ENCODE measurements at places on chromosomes 6 and 20.
A peak's percentile ranks its signal among the peaks of the same experiment; 100 is the strongest.

GRCh38 chr6:117615750-117616390 lies 13.6 kb upstream of the GOPC start:
- DNase-seq, result no peak

DNA sequence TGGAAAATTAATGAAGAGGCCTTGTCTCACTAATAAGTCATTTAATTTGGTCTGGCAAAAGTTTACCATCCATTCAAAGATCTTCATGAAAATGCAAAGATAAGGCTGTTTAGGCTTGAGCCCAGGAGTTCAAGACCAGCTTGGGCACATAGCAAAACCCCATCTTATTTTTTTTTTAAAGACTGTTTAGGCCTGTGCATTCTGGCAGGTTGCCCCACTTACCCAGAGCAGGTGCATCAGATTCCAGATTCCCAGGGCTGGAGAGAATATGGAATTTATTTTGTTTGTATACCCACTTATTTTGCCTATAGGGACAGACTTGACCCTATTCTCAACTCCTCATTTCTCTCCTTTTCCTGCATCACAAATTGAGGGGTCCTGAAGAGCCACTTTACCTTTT lies 5.7 kb downstream of the FOXO3 start:
- DNase-seq, result no peak

DNA sequence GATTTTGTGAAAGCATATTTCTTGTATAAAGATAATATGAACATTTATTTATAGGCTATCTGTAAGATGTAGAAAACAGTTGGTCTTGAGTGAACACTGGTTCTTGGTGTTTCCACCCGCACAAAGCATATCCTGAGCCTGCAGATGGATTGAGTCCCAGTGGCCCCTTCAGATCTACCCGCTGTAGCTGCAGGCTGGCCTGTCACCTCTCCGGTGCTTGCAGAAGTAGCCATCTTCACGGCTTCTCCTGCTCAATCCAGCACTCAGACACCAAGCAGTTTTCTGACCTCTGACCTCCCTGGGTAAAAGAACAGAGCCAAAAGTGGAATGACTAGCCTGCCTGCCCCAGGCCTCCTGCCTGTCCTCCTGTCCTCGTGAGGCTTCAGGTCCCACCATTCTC lies 22.7 kb downstream of the LYRM2 start:
- DNase-seq, result no peak

DNA sequence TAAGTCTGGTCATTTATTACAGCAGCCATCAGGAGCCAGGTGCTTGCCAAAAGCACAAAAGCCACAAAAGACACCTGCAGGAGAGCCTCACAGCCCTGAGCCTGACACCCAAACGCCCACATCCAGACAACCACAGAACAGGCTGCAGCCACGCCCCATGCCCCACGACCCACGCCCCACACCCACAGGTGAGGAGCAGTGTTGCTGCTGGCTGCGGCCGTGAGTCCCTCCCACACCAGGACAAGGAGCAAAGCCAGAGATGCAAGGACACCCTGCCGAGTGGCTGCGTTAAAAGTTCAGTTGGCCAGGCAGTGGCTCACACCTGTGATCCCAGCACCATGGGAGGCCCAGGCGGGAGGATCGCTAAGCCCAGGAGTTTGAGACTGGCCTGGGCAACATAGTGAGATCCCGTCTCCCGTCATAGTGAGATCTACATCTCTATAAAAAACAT lies 43.0 kb downstream of the SLC2A4RG start:
- no peak for DNase-seq

DNA sequence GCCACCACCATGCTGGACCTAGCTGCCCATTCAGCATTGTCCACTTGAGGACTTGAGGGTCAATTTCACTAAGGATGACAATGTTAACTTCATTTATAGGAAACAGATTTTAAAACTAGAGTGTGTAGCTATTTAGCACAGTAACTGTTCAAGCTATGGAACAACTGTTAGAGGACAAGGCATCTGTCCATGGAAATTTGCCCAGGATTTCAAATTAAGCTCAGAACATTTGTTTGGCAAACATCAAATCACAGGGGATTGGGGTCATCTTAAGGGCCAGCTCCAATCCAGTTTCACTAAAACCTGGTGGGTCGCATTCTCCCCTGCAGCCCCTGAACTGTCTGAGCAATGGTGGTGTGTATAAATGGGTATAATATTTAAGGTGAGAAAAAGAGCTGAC lies 35.1 kb downstream of the PM20D2 start:
- no peak for DNase-seq

DNA sequence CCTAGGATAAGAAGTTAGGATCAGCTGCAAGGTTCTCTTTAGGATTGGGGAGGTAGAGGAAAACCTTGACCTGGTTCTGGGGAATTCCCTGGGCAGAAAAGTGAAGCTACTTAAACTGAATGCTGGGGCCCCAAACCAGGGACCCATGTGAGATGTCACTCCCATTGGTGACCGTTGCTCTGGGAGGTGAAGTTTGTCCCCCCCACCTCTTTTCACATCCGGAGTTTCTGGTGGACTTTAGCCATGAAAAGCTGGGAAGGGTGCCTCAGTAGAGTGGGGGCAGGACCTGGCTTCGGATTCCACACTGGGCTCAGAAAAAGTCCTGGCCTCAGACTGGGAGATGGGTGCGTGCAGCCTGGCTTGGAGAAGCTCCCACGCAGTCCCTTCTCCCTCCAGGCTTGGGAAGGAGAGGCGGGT lies 13.2 kb downstream of the TJAP1 start:
- no peak for DNase-seq

DNA sequence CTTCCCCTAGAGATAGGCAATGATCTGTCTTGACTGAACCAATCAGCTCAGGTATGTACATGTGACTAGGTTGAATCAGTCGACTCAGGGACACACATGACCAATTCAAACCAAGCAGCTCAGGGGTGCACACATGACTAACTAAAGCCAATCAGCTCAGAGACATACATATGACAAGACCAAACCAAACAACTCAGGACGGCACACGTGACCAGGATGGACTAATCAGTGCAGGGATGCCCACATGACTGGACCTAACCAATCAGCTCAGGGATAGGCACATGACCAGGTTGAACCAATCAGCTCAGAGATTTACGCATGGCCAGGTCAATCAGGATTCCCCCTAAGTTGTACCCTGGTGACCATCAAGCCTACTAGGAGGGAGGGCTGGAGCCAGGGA lies 310.3 kb downstream of the CDH26 start:
- no peak for DNase-seq

DNA sequence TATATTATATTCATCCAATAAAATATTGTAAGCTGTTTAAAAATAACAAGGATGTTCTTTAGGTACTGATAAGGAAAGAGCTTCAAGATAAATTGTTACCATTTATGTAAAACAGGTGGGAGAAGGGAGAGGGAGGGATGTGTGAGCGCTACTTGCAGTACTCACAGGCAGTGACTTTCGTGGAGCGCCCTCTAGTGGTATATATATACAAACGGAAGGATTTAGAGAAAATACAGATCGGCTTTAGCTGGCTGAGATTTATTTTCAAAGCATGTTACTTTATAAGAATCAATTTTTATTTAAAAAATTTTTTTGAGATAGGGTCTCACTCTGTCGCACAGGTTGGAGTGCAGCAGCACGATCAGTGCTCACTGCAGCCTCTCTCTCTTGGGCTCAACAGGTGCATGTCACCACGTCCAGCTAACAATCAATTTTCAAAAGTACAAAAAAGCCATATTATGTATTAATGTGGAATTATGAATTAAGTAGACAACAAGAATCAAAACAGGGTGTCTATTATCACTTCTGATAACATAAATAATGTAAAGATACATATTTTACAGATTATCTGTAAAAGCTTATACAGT lies 3.3 kb upstream of the MOG start:
- DNase-seq, result peak; percentile 48

DNA sequence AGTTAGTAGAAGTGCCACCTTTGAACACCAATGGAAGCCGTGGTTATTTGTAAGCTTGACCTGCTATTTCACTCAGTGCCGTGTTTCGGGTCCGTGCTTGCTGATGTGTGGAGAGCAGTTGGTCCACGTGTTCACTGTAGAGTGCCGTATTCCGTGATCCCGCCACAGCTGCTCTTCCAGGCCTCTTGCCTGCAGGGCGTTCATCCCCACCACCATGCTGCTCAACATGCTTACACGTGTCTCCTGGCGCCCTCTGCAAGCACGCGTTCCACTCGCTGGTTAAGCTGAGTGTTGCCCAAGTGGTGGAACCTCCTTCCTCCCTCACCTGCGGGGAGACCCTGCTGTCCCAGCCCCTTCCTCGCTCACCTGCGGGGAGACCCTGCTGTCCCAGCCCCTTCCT lies 28.0 kb upstream of the DACT2 start:
- no peak for DNase-seq

DNA sequence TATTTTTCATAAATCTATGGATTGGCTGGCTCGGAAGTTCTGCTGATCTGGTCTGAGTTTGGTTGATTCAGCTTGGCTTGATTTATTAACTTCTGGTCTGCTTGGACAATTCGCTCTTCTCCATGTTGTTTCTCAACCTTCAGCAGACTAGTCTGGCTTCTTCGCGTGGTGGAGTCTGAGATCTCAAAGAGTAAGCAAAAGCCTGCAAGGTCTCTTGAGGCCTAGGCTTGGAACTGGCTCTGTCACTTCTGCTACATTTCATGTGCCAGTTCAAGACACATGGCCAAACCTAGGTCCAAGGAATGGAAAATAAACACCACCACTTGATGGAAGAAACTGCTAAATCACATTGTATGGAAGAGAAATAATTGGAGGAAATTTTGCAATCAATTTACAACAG lies 115.1 kb upstream of the JAG1 start:
- DNase-seq, result no peak

DNA sequence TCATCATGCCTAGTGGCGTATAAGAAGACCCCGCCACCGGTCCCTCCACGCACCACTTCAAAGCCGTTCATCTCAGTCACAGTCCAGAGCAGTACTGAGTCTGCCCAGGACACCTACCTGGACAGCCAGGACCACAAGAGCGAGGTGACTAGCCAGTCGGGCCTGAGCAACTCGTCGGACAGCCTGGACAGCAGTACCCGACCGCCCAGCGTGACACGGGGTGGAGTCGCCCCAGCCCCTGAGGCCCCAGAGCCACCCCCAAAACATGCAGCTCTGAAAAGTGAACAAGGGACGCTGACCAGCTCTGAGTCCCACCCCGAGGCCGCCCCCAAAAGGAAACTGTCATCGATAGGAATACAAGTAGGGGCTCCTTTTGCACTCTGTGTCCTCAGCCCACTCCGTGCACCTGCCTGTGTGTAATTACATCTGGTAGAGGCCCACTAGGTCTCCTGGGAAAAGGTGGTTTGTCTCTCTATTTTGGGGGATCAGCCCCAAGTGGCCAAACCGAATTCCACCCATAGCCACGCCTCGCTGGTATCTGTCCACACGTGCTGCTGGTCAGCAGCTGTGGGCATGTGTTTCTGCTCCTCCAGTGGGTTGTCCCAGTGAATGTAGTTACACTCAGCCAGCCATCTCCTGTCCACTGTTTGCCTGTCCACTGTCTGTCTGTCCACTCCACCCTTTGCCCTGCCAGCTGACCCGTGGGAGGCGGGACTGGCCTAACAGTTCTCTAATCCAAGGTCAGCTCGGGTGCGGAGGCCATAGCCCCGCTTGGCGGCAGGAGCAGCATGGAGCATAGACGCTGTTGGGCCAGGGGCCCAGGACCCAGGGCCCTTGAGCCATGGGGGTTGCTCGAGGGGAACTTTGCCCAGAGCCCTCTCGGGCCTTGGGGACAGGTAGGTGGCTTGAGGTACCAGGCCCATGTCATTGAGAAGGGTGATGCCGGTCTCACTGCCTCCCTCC lies 44.3 kb upstream of the MYL9 start:
- no peak for DNase-seq

DNA sequence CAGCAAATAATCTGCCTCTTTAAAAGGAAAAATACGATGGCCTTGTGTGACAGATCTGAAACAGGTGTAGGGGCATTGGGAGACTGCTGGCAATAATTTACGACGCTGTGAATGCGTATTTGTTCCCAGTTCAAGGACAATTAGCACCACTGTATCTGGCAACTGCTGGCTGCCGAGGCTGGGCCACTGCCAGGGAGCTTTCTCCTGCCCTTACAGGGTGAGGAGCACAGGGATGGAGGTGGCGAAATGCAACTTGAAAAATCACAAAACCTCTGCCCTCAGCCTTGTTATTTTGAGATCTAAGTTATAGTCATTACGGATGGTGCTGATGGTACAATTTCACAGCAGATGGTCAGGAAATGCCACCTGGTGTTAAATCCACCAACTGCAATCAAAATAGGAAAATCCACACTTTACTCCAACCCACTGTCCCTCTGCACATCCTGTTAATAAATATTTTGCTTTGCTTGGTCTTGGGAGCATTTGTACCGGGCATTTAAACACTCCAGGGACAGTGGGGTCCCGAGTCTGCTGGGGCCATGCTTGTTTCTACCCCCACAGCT lies 6.4 kb downstream of the MYLK4 start:
- DNase-seq, result no peak

GRCh38 chr20:5492937-5493336 lies 176.2 kb upstream of the PROKR2 start:
- no peak for DNase-seq

- no peak for DNase-seq
Observed at GRCh38 chr6:44339763-44340625, 2.5 kb upstream of the SPATS1 start.

DNA sequence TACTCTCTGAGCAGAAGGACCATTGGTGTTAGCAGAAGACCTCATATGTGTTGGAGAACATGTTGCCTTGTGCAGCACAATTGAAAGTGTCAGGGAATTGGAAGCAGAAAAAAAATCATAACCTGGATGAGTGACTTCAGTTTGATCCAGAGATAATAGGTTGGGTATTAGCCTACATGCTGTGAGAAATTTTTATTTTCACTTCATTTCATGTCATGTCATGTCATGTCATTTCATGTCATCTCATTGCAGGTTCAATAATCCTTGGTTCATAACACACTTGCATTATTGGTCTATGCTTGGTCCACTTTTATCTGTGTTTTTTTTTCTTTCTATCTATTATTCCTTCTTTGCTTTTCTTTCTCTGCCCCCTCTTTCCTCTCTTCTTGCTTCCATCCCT lies 34.3 kb downstream of the AKAP7 start:
- DNase-seq, result no peak

GRCh38 chr20:52332230-52332629 lies 140.7 kb upstream of the ZFP64 start:
- DNase-seq, result no peak

GRCh38 chr20:23335521-23335920 lies 15.1 kb upstream of the NXT1 start:
- DNase-seq, result no peak

DNA sequence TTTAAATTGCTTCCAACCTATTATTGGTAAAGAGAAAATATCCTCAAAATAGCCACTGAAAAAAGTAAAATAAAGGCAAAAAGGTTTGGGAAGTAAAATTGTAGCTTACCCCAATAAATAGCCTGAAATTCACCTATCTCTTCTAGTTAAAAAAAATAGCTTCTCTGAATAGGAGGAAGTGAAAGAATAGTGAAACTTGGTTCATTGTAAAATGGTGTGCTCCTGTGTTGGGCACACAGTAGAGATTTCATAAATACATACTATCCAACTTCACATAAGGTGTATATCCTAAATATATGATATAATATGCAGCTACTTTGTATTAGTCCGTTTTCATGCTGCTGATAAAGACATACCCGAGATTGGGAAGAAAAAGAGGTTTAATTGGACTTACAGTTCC lies 45.3 kb downstream of the CDK19 start:
- DNase-seq, result no peak

GRCh38 chr6:40436685-40437604 lies 150.2 kb downstream of the LRFN2 start:
- no peak for DNase-seq
